CD8-positive, alpha-beta memory T cell (primary cell): ENCODE measurements at places on chromosomes 5 and 9. TPM values are rescaled to one million over a fixed set of nuclear protein-coding genes. Genes with fewer than 3 reads are reported as not detected.

DNA sequence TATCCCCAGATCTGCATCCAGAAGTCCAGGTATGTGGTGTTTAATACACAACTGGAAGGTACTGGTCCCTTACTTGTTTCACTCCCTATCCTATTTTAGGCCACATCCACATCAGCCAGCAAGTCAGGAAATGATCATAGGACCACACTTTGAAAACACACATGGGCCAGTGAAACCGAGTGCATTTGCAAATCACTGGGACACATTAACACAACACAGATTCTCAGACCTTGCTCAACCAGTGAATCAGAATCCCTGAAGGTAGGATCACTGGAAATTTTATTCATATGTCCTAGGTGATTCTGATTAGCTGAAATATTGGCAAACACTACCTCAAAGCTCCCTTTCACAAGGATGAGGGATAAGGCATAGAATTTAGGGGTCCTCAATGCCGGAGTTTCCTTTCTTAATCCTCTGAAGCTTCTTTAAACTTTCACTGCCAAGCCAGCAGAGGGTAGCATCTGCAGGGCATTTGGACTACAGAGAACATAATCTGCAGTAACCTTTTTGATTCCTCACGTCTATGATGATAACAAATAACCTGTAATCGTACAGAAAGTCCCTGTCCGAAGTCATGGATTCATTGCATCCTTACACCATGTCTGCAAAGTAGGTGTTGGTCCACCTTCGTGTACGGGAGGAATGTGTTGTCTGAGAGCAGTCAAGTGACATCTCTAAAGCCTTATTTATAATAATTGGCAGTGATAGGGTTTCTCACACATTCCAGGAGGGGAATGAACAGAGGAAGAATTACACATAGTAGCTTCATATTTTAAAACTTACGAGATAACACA is 11.0 kb upstream of the ABLIM3 start:
- no peak for DNase-seq

DNA sequence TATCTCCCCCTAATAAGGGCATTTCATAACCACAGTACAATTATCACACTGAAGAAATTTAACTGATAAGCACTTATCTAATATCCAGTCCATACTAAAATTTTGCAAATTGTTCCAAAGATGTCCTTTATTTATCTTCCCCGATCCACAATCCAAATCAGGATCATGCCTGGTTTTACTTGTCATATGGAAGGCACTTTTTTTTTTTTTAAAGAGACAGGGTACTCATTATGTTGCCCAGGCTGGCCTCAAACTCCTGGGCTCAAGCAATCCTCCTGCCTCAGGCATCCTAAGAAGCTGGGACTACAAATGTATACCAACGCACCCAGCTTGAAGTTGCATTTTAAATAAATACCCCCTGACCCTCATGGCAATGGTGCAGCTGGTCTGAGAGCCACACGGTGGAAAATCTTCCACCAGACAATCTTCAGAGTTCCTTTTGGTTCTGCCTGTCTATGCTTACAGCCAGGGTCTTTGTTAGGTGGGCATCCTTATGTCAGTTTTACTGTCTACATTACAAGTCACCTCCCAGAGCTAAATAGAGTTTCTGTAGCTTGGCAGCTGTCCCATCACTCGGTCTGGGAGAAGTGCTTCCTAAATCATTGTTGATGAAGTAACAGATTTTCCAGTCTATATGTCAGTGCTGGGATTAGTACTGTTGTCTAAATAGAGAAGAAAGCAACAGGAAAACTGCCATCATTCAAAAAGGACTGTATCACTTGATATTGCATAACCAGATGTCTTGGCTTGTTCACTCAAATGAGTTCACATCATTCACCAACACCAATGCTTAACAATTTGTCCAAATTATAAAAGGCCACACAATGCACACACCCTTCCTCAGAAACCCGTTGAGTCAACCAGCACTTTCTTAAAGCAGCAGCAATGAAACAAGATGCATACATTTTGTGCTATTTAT is 26.4 kb downstream of the PTPN3 start:
- DNase-seq, result no peak

DNA sequence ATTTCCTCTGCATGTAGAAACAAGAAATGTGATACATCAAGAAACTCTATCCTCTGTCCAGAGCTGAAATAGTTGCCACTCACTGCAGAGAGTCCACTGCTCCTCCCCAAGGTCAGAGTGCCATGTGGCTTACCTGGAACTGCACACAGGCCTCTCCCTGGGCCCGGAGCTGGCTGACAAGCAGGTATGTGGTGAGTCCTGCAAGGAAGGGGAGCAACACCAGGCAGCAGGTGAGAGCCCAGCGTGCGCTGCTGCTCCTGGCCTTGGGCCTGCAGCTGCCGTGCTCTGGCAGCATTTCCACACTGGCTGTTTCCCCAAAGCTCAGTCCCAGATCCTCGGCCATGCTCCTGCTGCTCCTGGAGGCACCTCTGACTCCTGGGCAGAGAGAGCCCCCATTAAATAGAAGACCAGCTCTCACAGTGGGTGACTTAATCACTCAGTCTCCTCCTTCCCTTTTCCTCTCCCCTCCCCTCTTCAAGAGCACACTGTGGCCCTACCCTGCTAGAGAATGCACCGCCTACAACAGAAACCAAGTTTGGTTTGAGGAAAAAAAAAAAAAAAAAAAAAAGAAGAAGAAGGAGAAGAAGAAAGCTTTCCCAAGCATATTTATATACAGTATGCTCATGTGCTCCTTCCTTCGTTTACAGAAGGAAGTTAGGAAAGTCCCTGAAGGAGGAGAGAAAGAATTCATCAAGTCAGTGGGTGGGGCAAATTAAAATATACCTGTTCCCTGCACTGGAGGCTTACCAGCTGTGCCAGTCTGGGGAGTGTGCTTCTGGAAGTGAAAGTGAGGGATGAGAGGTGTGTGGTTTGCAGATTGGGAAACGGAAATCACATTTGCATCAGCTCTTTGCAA is at the start of gene TNFSF15:
Gene TNFSF15 (minus strand): TSS at position 370 of the 856 bp plus-strand sequence. CDS start 27 bp downstream, at position 343.
- no peak for DNase-seq

DNA sequence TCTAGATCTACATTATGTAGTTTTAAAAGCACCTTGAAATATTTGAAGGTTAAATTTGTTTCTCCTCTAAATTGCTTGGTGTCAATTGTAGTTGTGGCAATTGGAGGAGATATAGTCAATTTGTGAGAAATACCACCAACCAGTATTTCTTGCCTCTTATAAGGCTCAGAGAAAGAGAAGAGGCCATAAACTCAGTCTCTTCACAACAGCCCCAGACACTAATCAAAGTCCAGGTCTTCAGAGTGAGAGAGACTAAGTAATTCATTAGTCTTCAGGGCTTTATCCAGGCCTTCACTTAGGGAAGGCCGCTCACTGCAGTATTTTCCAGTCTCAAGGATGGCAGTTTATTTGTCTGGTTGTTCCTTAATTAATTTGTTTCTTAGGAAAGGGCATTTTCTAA is 168.0 kb upstream of the RGMB start:
- DNase-seq, result no peak

DNA sequence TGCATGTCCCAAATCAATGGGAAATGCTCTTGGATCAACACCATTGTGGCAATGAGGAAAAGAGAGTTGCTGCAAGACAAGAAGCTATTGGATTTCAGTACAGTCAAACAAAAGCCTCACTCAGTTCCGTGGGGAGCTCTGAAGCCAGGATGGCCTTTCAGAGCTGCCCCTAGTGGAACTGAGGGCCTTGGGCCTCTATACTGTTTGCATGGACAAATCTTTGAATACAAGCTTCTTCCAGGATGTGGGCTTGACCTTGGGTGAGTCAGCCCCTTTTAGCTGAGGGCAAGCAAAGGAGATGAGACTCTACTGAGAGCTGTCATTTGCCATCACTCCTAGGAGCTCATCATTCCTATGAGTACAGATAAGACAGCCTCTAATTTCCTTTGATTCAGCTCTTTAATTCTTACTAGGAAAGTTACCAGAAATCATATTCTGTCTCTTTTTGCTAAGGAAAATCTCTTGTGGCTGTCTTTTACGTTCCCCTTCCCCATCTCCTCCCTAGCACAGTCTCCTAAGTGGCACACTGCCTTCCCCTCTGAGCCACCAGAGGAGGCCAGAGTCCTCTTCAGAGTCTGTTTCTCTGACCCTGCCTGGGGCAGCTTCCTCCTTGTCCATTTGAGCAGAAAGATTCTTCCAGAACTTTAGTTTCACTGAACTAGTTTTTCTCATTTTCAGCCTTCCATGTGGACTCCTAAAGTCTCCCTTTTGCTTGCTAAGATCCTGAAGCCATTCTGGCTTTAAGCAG is 168.8 kb upstream of the POC5 start:
- no peak for DNase-seq

GRCh38 chr5:56693220-56693579 is 122.1 kb upstream of the MAP3K1 start:
- DNase-seq, result no peak

DNA sequence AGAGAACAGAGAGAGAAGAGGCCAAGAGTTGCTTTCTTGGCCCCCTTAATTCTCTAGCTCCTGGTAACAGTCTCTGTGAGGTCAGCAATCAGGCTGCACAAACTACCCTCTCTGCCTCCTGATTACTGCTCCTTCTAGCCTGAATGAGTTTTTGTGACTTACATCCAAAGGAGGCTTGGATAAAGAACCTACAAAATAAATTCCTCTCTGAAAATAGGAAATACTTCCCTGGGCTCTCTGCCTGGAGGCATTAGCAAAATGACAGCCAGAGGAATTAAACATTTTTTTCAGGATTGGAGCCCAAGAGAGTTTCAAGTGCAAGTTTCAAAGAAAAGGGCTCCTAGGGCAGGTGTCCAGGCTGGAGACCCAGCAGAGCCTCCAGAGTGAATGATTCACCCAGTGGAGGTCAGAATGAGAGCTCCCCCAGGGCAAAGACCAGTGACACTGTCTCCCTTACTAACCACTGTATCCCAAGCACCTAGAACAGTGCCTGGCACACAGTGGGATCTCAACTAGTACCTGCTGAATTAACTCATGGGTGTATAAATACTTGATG is 162.5 kb downstream of the SPOCK1 start:
- DNase-seq, result no peak

DNA sequence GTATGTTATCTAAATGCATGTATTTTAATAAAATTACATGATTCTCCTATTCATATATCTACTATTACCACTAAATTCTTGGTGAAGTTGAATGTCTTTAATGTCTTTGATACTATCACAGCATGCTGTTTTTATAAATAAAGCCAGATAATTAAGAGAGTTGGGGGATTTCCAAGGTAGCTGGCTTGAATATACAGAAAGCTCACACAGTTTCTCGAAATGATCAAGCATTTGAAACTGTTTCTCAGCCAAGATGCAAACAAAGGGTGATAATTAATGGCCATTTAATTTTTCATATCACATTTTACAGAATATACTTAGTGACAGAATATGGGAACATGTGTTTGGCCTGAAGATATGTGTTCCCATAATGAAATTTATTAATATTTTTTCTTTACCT is 145.6 kb upstream of the CDH12 start:
- DNase-seq, result no peak

GRCh38 chr9:93245437-93245970 is 61.6 kb downstream of the WNK2 start:
- DNase-seq, result no peak

DNA sequence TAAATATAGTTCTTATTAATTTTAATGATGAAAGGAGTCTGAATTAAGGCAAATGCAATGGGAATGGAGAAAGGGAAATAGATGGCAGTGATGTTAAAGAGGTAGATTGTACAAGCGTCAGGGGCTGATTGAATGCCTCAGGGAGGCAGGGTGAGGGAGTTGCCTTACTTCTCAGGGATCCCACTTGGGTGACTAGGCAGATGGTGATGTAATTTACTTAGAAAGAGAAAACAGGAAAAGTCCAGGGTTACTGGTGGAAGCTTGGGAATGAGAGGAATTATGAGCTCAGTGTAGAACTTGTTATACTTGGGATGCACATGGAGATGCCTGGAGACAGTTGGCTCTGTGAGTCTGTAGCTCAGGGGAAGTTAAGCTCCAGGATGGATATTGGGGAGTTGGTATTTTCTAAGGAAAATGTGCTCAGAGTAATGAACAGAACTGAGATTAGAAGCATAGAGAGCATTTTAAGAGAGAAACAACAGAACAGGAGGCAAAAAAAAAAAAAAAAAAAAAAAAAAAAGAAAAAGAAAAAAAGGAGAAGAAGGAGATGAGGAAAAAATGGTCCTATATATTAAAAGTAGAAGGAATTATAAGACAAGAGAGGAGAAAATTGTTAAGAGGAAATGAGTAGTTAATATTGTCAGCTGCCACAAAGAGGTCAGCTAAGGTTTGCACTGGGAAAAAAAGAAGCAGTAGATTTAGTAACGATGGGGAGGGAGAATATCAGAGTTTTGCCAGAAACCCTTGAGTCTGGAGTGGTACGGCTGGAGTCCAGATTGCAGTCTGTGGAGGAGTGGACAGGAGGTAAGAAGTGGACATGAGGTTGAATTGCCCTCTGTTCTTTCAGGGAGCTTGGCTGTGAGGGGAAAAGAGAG is 88.0 kb upstream of the ELL2 start:
- DNase-seq, result no peak

DNA sequence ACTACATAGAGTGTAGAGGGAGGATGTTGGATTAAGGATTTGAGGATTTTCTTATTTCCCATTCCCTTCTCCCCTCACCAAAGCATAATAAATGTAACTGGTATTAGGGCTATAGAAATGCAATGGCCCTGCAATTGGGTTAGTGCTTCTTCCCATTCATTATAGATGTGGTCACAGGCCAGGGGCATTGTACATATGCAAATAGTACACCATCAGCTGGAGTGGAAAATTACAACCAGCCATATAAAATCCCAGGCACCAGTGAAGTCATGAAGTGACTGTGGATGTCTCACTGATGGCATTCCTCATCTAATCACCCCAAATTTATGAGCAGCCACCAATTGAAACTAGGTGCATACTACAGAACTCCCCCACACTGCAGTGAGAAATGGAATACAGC is 105.9 kb downstream of the PLK2 start:
- DNase-seq, result no peak

GRCh38 chr9:137988701-137989100 is 111.1 kb downstream of the CACNA1B start:
- DNase-seq, result no peak

- no peak for DNase-seq
These were observed 52.6 kb downstream of the MED27 start for GRCh38 chr9:132026932-132027585.

DNA sequence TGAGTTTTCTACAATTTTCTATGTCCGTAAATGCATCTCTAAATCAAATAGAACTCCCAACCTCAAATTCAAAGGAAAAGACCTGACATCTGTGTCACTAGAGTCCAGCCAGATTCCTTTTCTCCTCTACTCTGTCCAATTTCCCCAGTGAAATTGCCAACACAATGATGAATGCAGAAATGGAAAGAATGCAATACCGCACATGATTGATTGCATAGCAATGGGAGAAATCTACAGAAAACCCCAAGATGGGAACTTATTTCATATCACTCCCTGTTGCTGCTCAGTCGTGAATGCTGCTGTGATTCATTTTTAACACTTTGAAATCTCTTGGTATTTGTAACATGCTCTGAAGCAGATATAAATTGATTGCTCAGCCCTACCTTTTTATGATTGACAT is 355.1 kb upstream of the TUSC1 start:
- DNase-seq, result no peak

GRCh38 chr9:73880101-73880500 is 617.0 kb upstream of the RORB start:
- no peak for DNase-seq

- DNase-seq, result no peak
These were observed 115.2 kb downstream of the SUSD1 start for GRCh38 chr9:112059966-112060320.

Gene MUSK
- not detected for total RNA-seq

Gene TAS2R1
- not detected for total RNA-seq

Gene OGN
- total RNA-seq, result not detected
